ENCODE measurements at places on chromosomes 12 and 14.

GRCh38 chr12:43309959-43310358, 242.0 kb downstream of the ADAMTS20 start:
- DNase-seq: no peak

DNA sequence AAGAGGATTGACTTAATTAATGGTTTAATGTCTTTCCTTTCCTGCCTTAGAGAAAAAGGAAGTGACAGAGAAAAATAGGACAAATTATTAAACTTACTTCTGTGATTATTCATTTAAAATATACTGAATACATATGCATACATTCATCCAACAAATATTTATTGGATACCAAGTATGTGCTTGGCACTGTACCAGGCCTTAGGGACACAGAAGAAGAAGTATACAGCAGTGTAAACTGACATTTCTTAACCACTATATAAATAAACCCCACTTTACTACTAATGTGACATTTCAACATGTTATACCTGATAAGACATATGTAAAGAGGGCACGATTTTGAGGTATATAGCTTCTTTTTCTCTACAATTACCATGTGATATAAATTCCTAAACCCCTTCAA, 53.6 kb downstream of the ERO1A start:
- DNase-seq: no peak

DNA sequence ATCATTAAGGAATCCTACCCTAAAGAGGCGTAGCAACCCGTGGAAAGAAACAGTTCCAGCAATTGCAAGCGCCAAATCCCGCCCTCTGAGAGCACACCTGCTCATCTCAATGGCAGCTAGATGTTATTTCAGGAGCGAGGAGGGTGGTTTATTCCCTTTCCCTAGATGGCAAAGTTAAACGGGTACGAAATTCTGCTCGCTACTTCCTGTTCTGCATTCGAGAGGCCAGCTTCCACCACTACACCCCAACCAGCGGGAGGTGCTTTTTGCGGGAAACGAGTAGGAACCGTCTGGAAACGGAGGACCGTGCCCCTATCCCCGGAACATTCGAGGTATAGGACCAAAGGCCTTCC, 536 bp downstream of the VPS29 start:
- peak; percentile 50 for DNase-seq

DNA sequence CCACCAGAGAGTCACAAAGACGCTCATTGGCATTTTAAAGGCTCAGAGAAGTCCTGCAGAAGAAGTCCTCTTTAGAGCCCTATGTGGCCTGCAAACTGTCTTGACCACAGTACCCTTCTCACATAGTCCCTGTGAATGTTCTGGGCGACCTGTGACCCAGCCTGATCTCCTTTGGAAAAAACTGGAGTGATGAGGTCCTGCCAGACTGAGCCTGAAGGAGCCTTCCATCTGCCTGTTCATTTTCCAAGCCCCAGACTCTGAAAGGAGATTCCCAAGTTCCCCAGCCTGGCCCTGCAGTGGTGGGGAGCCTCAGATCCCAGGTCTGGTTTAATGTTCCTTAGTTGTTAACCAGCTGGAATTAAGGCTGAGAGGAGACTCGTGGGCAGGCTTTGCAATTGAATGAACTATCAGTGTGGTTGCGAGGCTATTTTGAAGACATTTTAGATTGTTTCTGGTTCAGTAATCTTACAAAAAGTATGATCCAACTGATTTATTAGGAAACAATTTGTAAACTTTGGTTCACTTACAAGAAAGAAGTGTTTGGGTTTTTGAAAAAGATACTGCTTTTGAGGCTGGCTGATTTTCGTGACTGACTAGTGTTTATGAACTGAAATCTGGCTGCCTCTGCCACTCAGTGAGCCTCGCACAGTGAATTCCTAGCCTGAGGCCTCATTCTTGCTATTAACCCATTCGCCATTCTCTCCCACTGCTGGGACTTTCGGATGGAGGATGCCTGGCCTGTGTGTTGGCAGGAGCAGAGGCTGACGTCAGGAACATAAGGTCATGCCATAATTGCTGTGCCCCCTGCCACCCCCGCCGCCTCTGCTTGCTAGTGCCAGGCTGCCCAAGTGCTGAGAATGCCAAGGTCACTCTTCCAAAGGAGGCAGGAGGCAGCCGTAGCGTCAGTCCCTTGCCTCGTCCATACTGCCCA, 249.0 kb downstream of the CACNA1C start:
- no peak for DNase-seq

- no peak for DNase-seq
Observed at GRCh38 chr14:96131836-96132235, 72.8 kb upstream of the BDKRB2 start.

GRCh38 chr12:11545484-11546330, 103.8 kb upstream of the ETV6 start:
- no peak for DNase-seq

DNA sequence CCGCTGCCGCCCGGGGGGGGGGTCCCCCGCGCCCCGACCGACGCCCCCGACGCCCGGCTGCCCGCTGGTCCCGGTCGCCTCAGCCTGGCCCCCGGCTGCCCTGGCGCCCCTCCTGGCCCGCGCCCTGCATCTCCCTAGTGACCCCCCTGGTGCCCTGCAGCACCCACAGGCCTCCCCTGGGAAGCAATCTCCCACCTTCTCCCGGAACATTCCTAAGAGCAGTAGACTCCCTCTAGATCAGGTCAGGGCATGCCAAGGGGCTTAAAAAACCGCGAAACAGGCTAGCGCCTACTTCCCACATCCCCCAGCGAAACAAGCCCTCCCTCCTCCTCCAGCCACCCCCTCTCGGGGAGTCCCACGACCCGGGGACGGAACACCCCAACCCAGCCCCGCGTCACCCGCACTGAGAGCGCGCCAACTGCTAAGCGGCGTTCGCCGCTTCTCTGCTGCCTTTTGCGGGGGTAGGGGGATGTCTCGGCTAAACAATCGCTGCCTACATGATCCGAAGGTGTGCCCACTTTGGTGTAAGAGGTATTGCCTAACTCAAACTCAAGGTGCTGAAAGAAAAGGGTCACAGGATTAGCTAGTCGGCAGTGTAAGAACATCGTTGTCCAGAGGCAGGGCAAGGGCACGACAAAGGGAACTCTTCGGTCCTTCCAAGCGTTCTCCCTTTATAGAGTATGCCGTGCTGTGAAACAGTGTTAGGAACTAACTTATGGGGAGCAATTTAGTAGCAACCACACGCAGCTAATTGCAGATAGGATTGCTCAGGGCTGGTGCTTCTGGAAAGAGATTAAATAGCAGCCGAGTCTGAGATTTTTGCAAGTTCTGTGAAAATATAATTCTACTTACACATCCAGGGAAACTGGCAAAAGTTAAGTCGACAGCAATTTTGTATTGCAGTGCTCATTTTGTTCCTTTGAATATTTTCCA, 619 bp upstream of the NTN4 start:
- no peak for DNase-seq

DNA sequence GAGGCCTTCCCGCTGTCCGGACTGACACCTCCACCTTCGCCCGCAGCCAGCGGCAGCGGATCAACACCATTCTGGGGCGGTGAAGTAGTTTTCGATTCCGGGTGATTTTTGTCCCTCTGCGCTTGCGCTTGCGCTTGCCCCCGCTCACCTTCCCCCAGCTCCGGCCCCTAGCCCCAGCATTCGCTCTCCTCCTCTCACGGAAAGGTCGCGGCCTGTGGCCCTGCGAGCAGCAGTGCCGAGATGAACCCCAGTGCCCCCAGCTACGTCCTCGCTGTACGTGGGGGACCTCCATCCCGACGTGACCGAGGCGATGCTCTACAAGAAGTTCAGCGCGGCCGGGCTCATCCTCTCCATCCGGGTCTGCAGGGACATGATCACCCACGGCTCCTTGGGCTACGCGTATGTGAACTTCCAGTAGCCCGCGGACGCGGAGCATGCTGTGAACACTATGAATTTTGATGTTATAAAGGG, 22.7 kb upstream of the SRGAP1 start:
- no peak for DNase-seq

GRCh38 chr12:4909410-4909733, 333 bp upstream of the KCNA1 start:
- no peak for DNase-seq

DNA sequence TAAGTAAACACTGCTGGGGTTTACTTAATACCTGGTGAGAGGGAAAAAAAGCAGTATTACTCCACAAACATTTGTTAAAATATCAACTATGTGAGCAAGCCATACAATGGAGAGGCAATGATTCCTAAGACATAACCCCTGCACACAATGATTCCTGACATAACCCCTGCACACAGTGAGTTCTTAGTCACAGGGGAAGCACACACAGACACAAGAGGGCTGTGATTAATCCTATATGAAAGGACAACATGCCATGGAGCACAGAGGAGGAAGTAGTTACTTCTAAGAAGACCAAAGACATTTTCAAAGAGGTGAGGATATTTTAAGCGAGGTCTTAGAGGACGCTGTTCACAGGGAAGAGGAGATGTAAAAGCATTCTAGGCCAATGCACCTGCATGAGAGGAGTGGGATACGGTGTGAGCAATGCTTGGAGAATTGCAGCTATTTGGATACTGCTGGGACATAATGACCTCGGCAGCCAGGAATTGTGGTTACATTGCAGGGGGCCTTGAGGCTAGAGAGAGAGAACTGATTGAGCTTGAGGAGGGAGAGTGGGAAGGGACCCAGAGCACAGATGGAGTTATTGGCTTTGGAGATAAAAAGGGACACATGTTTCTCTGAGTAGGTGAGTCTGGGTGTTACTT, 211.9 kb downstream of the APAF1 start:
- no peak for DNase-seq

DNA sequence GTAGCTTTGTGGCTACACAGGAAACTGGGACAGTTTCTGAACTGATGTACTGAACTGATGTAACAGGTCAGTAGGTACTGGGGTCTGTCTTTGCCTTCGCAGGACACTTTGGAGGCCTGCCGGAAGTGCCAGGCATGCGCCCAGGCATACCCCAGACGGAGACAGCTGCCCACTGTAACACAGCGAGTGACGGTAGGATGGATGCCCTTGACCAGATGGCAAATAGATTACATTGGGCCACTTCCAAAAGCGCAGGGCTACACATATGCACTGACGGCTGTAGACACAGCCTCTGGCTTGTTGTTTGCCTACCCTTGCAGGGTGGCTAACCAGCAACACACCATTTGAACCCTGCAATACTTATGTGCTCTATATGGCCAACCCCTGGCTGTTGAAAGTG, 94.1 kb upstream of the TMPO start:
- DNase-seq: no peak

DNA sequence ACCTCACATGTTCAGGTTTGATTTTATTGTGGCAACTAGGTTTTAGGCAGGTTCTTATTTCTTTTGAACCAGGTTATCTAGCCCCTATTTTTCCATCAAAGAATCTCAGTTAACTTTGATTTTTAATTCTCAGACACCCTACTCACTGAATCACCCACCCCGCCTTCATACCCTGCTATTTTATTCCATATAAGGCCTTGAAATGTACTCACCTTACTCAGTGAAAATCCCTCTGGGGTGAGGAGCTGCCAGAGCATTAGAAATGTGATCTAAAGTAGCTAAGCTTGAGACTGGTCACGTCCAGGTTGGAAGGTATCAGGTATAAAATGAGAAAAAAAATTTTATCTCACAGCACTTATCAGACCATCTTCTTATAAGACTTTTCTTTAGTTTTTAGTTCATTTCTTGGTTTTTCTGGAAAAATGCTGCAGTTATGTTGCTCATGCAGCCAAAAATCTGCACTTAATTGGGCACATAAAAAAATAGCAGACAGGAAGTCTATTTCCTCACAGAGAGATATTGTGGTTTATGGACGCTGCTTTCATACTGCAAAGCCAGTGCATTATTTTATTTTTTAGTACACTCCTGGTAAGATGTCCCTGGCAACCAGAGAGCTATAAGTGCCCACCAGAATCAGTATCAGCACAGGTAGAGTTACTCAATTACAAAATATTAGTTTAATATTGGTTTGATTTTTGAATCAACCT, 101.5 kb upstream of the CCDC91 start:
- no peak for DNase-seq

DNA sequence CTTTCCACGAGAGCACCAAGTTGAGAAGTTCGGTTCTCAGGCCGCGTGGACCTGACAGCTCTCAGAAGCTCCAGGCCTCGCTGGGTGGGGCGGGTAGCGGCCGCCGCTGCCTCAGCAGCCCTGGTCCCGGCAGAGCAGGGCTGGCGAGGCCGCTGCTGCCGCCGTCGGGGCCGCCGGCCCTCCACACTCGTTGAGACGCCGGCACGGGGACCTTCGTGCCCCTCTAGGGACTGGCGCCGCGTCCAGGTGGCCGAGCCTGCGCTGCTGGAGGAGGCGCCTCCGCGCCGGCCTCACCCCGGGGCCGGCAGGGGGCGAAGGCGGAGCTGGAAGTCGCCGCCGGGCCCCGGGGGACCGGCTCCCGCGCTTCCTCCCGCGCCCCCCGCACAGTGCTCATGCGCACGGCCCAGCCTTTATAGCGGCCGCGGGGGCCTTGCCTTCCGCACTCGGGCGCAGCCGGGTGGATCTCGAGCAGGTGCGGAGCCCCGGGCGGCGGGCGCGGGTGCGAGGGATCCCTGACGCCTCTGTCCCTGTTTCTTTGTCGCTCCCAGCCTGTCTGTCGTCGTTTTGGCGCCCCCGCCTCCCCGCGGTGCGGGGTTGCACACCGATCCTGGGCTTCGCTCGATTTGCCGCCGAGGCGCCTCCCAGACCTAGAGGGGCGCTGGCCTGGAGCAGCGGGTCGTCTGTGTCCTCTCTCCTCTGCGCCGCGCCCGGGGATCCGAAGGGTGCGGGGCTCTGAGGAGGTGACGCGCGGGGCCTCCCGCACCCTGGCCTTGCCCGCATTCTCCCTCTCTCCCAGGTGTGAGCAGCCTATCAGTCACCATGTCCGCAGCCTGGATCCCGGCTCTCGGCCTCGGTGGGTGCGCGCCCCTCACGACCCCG, at the start of gene COCH:
COCH (plus strand) TSS at position 440 of the 879 bp plus-strand sequence; CDS start at position 820, 380 bp downstream.
- peak; percentile 63 for DNase-seq

- DNase-seq: no peak
Observed at GRCh38 chr14:54335569-54336155, 61.1 kb upstream of the CDKN3 start.

DNA sequence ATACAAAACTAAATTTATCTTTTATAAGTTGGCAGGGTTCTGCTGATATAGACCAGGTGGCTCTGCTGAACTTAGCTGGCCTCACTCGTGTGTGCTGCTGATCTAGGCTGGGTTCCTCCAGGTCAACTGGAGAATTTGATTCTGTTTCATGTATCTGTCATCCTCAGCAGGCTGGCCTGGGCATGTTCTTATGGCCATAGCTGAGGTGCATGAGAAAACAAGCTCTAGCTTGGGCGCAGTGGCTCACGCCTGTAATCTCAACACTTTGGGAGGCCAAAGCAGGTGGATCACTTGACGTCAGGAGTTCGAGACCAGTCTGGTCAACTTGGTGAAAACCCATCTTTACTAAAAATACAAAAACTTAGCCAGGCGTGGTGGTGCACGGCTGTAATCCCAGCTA, 24.3 kb upstream of the BCL2L14 start:
- DNase-seq: no peak

DNA sequence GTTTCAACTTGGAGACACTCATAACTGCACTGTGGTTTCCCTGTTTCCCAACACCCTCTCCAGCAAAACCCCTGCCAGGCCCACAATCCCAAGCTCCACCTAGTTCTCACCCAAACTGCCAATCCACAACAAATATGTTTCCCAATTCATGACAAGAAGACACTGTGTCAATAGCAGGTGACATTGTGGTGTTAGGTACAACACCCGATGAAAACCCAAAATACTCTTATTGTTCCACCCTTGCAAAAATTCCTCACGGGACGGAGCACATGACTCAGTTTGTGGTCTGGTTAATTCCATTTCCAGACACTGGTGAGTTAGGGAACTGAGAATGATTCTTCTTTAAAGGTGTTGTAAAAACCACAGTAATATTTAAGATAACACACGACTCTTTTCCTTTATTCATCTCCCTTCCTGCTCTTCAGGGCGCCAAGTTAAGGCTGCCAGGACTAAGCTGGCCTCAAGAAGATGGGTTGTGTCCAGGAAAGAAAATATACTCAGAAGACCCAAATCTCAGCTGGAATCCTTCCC, 735.5 kb downstream of the MED13L start:
- no peak for DNase-seq
